ENCODE measurements at places on chromosomes 4 and X.

- DNase-seq: no peak
These were observed 35.1 kb downstream of the FBXO8 start for GRCh38 chr4:174248407-174248806.

- DNase-seq: no peak
These were observed 6.2 kb upstream of the CXCL9 start for GRCh38 chr4:76013540-76013939.

DNA sequence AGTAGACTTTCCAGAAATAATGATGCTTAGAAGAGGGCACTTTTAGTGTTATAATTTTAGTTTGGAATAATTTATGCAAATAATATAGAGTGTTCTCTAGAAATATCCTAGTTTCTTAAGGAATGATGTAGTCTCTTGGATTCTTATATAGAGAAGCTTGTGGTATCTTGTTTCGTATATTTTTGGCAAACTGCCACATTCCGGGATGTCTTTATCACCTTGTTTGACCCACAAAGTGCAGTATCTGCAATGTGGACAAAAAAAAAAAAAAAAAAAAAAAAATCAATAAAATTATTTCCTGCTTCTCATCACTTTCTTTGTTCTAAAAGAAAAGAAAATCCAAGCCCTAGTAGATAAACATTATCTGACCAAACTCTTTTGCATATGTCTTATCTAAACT lies 1577.7 kb upstream of the TENM3 start:
- DNase-seq: no peak

DNA sequence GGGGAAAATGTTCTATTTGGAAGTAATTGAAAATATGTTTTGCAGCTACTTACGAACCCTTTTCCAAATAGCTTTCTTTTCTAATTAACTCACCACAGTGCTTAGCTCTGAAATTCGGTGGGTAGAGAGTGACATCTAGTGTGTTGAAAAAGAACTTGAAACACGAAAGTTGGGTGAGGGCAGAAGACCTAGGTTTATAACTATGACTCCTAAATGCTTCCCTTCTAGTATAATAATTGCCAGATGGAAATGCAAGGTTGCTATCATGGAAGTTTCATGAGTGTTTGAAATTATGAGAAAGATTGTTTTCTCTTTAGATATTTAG lies 77.3 kb upstream of the NOCT start:
- DNase-seq: peak; percentile 63

DNA sequence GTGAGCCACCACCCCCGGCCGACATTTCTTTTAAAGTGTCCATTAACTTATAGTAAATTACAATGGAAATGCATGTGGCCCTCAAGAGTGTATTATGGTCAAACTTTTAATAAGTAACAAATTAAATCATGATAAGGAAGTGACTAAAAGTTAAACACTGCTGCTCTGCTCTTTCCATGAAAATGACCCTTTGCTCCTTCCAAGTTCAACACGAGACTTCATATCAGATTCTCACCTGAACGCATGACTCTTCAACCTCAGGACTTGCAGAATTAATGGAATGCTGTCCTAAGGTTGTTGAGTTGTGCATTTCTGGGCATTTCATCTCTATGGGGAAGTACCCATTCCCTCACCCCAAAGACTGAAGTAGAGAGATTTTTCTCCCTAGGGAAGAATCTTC lies 27.1 kb downstream of the AWAT2 start:
- no peak for DNase-seq

GRCh38 chr4:84582302-84582987 lies 482 bp upstream of the CDS1 start:
- peak; percentile 31 for DNase-seq

- peak; percentile 15 for DNase-seq
These were observed 2480.2 kb downstream of the PCDH7 start for GRCh38 chr4:33200377-33200776.

DNA sequence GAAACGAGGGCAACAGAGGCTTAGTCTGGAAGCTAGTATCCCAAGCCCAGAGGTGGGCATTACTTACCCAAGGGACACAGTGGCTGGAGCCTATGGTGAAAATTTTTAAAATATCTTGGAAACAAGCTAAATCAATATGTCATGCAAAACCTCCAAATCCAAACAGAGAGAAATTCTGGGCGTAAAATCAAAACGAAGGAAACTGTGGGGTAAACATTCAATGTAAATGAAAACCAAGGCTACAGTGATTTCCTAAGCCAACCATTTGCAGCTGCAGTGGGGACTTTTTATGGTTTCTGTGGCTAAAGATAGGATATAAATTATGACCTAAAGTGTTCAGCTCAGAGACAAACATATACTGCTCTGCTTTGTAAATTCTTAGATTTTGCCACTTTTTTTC lies 507.7 kb upstream of the DIAPH2 start:
- DNase-seq: no peak

GRCh38 chr4:174709526-174709925 lies 119.5 kb downstream of the GLRA3 start:
- no peak for DNase-seq

GRCh38 chr4:188941524-188942119 lies 802.4 kb downstream of the TRIML1 start:
- peak; percentile 100 for DNase-seq

DNA sequence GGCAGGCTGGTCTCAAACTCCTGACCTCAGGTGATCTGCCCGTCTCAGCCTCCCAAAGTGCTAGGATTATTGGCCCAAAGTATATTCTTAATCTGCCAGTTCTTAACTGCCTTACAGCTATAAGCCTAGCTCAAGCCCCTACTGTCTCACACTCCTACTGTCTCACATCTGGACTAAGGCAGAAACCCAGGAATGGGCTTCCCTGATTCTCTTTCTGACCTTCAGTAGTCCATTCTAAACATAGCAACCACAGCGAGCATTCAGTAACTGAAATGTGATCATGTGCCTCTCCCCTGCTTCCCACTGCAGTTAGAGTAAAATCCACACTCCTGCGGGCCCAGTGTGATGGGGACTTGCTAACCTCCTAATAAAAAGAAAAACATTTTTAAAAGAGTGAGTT lies 58.9 kb downstream of the MTMR1 start:
- no peak for DNase-seq

DNA sequence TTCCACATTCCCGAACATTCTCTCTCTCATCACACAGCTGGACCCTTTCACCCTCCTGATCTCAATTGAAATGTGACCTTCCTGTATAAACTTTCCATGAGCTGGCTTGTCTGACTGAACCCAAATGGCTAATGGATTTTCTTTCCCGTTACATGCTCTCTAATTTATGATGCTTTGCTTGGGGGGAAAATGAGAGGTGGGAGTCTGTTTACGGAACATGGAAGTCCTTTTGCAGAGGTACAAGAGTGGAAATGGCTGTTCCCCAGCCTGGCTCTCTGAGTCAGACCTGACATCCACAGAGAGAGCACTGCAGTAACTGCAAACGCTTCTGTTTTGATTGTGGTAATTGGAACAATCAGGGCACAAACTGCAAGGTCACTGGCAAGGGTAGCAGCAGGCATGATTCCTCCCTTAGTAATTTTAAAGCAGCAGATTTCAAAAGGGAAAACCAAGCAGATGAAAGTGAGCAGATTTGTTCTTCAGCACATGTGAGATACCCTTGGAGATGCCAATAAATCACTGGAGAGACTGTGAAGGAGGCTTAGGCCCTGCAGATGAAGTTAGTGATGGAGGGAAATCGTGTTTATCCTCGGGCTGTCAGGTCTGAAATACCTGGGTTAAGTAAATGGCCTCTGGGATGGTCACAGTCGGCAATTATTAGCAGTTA lies 83.9 kb downstream of the SNCA start:
- peak; percentile 99 for DNase-seq

- no peak for DNase-seq
These were observed 61.8 kb downstream of the CLNK start for GRCh38 chr4:10622728-10623127.

- DNase-seq: no peak
These were observed 108.4 kb downstream of the AFF1 start for GRCh38 chr4:87042986-87043820.

DNA sequence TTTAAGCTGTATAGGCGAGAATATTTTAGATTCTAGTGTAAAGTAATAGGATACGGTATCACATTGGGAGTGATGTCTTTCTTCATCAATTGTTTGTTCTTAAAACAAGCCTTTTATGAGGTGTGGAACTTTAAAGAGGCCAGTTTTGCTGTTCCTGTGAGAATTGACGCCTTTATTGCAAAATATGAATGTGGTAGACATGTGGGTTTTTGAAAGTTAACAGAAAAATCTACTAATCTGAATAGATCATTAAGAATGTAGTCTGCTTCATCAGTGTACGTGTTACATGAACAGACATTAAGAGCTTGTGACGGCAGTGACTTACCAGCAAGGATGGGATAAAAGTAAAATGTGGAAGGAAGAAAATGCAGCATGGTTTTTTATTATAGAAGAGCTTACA lies 63.8 kb downstream of the STOX2 start:
- DNase-seq: no peak

GRCh38 chr4:13599159-13599558 lies 28.4 kb downstream of the BOD1L1 start:
- DNase-seq: no peak

- peak; percentile 43 for DNase-seq
These were observed 2.9 kb downstream of the CLOCK start for GRCh38 chr4:55543858-55544257.

DNA sequence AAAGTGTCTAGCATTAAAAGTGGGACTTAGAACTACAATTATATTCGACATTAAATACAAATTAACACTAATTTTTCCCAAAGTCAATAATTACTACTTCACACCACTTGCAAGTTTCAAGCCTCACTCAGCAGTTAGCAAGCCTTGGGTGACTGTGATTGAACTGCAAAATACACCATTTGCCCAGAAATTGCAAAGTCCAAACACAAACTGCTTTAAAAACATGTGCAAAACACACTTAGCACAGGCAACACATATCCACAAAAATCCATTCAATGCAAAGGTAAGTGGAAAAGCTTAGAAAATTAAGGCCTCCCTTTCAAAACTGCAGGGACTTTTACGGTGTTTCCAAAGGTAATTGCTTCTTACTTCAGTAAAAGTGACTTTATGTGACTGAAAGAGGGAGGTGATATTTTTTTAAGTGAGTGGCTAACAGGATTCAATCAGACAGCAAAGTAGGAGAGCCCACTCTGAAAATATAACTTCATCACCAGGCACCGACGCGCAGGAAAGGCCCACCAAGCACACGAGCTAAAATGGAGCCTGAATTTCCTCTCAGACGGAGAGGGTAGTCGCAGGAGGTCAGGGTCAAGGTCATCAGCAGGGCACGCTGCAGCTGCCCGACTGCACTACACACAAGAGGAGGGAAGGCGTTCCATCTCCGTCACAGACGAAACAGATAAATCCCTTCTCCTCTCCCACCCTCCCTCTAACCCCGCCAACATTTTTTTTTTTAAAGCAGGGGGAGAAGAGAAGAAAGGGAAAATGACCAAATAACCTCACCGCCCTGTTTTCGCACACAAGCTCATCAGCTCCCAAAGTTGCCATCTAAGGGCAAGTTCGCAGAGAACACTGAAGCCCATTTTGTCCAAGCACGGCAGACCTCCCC lies 3.1 kb downstream of the ZNF827 start:
- DNase-seq: peak; percentile 42

GRCh38 chr4:122539861-122540465 lies 80.9 kb downstream of the IL21 start:
- no peak for DNase-seq

- no peak for DNase-seq
These were observed 31.5 kb downstream of the GRSF1 start for GRCh38 chr4:70808151-70808550.

DNA sequence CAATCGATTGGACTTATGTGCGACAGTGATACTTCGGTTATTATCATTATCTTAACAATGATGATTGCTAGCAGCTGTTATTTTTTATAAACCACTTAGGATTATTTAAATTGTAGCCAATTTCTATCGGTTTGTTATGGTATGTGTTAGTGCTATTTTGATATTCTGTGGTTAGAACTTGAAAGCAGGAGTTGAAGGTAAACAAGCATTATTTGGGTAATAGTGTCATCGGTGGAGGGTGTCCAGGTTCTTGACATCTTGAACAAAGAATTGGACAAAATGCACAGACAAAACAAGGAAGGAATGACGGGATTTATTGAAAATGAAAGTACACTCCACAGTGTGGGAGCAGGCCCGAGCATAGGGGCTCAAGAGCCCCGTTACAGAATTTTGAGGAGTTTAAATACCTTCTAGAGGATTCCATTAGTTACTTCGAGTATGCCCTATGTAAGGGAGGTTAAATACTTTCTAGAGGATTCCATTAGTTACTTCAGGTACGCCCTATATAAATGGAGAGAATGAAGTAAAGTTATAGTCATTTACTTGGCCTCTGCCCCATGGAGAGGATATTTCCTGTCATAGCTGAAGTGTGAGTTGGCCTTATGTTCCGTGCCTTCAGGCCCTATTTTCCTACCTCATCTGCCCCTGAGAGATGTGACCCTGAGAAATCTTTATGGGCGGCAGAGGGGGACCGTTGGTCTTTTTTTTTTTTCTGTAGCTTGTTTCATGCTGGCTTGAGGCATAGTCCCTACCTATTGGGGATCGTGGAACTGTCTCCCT lies 13.1 kb downstream of the MOB1B start:
- DNase-seq: peak; percentile 31

DNA sequence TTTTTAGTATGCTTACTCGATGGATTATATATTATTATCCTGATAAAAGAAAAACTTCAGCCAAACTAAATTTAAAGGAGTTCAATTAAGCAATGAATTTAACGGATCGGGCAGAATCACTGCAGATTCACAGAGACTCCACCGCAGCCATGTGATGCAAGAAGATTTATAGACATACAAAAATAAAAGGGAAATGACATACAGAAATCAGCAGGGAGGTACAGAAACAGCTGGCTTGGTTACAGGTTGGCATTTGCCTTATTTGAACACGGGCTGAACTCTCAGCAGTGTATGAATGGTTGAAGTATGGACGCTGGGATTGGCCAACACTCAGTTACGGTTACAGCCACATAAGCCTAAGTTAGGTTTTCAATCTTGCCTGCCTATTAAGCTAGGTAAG lies 35.4 kb upstream of the DHRSX start:
- DNase-seq: no peak

DNA sequence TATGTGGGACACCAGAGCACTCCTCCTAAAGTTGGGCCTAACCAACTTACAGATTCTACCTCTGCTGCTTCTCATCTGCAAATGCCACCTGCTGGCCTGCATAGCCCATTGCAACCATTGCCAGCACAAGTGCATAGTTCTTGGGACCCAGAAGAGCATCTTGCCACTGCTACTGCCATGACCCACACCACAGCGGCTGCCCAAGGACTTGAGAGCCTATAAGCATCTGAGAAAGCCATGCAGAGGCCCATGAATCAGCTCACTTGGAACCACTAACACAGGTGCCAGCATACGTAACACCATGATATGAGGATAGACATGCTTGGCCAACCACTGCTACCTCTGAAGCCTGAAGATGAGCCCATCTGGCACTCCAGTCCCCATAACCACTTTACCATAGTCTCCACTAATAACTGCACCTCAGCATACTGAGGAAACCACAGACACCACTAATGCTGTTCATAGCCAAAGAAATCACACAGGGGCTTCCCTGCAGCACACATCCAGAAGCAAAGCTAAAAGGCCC lies 258.1 kb upstream of the AGTR2 start:
- DNase-seq: peak; percentile 12

- DNase-seq: no peak
These were observed 12.8 kb upstream of the DUSP9 start for GRCh38 chrX:153634236-153634635.
